Activated T-cell treated with anti-CD3 and anti-CD28 coated beads, Interleukin-2, amount 50 U/mL, for 48 hours (primary cell): ENCODE measurements at places on chromosomes 16 and 17.

DNA sequence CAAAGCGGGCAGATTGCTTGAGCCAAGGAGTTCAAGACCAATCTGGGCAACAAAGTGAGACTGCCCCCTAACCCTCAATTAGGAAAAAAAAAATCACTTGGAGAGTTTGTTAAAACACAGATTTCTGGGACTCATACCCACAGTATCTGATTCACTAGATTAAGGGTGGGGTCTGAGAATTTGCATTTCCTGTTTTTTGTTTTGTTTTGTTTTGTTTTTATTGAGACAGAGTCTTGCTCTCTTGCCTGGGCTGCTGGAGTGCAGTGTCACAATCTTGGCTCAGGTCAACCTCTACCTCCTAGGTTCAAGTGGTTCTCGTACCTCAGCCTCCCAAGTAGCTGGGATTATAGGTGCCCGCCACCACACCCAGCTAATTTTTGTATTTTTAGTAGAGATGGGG, 1.1 kb downstream of the HEATR9 start:
- no peak for DNase-seq

GRCh38 chr16:15947983-15948509, 1.4 kb upstream of the ABCC1 start:
- DNase-seq: no peak

DNA sequence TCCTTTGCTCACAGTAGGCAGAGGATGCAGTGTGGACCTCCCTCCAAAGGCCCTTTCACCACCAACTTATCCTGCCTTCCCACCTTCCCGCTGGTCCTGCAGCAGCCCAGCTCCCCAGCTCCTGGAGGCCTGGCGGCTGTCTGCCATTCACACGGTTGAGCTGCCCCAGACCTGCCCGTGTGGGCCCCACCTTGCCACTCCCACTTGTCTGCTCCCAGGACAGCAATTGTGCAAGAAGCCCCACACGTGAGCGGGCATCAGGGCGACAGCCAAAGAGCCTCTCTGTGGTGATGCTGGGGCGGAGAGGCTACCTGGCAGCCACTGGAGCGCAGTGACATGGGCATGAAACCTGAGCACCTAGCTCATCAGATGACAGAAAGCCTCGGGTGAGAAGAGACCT, 248.6 kb upstream of the MAF start:
- DNase-seq: no peak

DNA sequence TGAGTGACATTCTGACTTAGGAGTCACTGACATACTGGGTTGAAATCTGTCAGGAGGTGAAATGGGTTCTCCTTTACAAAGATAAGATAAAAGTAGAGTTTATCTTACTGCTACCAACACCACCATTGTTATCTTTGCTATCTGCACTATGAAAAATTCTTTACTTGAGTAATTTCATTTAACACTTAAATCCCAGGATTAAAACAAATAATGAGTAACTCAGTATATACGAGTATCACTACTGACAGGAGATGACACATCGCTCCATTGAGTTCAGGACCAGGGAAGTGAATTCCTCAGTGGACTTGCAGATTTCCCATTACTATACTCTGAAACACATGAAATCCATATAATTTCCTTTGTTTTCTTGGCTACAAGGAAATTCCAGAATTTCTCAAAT, 242.1 kb upstream of the NLRP1 start:
- no peak for DNase-seq

DNA sequence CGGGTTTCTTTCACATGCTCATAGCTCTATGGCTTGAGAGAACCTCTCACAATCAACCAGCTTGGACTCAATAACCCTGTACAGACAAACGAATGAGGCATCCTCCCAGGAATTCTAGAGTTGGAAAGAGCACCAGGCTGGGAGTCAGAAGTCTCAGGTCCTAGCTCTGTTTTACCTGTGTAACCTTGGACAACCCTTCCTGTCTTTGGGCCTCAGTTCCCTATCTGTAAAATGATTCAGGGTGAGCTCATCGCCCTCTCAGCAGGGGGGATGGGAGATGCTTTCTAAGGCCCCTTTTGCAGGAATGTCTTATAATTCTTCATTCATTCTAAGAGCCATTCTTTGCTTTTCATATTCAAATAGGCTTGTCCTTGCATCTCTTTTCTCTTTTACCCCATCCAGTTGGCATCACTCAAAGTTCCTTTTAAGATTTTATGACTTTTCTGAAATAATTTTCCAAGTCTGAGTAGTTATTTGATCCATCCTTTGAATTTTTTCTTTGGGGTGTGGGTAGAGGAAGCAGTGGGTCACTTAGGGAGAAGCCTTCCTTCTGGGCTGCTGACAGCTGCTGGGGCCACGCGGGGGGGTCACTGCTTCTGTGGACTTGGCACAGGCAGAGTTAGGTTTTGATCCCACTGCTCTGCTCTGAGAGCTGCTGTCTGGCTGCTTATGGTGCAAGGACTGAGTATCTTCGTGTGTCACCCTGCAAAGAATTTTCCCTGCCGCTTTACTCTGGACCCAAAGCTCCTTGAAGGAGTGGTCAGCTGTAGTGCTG, 102.7 kb downstream of the UTP18 start:
- DNase-seq: no peak

GRCh38 chr17:47741793-47742145, 8.7 kb downstream of the TBX21 start:
- DNase-seq: no peak

DNA sequence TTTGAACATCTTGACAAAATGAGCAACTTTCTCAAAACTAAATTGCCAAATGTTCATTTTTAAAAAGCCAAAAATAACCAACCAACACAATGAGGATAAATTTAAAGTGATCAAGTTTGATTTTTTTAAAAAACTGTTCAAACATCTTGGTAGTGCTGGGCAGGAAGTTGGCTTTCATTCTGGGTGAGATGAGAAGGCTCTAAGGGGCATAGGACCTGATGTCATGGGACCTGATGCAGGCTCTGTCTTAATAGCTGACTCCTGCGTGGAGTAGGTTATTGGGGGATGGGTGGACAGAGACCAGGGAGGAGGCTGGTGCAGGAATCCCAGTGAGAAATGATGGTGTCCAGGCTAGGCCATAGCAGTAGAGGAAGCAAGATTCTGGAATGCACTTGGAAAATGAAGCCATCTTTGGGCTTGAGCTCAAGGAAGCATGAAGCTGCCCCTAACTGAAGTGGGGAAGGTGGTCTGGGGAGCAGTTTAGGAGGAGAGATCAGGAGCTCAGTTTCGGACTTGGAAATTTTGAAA, 20.4 kb downstream of the NLRC5 start:
- no peak for DNase-seq

GRCh38 chr17:4232168-4232813, 31.5 kb downstream of the ANKFY1 start:
- no peak for DNase-seq

- DNase-seq: no peak
These were observed 232.3 kb upstream of the PMFBP1 start for GRCh38 chr16:72404299-72404698.

GRCh38 chr17:29722411-29723198, 99.9 kb upstream of the CORO6 start:
- no peak for DNase-seq

DNA sequence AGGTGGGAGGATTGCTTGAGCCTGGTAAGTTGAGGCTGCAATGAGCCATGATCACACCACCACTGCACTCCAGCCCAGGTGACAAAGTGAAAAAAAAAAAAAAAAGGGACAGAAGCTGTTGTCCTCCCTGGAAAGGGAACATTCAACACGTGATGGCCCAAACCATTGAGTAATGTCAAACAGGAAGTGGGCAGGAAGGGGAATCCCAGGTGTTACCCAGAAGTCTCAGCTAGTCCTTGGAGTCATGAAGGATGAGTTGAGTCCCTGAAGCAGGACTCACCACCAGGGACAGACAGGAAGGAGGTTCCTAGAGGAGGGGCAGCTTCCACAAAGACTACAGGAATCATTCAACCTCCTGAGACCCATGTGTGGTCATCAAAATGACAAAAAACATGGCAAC, 19.8 kb upstream of the CMIP start:
- no peak for DNase-seq

- no peak for DNase-seq
These were observed 1.6 kb downstream of the RANGRF start for GRCh38 chr17:8290043-8290442.

DNA sequence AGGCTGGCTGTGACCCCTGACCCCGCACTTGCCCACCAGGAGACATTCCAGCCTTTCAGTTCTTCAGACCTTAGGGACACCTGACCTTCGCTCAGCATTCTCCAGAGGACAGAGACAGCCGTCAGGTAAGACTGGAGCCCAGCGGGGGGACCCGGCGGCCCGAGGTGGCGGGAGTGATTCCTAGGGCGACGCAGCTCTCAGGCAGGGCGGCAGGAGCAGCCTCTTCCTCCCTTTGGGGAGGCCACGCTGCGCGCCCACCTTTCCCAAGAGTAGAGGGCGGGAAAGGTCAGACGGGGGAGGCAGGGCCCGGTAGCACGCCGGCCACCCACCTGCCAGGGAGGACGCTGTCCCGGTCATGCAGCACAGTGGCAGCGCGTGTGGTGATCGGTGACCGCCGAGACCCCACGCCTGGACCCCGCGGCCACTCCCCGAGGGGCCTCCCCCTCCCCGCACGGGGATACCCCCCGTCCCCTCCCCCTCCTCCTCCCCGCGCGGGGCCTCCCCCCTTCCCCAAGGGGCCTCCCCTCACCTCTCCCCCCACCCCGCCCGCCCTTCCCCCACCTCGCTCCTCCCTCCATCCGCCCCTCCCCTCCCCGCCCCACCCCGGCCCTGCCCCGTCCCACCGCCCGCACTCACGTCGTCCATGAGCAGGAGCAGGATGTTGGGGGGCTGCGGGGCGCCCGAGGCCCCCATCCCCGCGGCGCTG, 472 bp downstream of the GALNS start:
- peak; percentile 36 for DNase-seq

DNA sequence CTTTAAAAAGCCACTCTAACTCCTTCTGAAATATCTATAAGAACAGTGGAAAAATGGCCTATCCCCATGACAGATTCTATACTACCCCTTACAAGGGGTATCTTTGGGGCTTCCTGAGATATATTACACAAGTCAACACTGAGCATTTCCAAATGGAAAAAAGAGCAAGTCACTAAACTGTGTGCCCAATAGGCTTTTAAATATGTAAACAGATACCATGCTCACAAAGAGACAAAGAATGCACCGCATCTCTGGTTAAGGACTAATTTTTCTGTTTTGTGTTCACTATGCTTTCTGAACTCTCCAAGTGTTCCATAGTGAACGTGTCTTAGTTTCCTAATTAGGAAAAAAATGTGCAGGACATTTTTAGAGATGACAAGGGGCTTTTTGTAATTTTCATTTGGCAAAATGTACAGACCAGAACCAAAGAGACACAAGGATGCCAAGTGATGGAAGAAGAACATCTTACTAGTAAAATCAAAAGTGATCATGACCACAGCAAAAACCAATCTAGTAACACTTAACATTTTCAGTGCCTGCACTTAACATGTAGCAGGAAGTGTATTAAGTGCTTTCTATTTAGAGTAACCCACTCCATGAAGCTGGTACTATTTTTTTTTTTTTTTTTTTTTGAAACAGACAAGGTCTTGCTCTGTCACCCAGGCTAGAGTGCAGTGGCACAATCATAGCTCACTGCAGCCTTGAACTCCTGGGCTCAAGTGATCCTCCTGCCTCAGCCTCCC, 21.5 kb downstream of the MYH11 start:
- no peak for DNase-seq

DNA sequence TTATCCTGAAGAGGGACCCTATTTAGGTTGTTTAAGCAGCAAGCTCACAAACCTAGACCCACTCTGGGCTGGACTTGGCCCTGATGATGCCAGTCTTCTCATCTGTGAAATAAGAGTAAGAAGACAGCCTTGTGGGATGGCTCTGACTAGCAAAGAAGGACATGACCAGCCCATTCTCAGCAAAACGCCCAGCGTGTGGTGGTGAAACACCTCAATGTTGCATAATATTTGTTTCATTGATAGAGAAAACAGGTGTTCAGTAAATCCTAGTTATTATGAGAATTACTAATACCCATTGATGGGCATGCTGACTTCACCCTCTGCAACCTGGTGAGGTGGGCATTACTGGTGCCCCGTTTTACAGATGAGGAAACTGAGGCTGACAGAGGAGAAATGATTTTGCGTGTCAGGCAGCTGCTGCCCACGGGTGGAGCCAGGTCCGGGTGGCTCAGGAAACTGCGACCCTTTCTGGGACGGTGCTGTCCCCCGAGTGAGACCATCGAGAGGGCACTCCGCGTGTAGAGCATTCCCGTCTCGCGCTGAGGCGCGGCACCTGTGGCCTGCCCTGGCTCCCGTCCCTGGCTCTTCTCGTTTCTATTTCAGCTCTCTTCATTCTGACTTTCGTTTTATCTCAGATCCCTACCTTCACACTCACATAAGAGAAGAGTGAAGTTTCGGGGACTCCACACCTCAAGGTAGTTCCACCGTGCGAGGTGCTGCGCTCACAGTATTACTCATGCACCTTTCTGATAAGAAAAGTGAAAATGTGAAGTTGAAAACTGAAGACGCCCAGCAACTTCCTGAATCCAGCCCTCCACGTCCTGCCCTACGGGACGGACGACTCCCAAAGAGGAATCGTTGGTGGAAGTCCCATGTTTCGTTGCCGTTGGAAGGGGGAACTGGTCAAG, 48.5 kb downstream of the IRF8 start:
- peak; percentile 72 for DNase-seq

- DNase-seq: no peak
These were observed 1173.5 kb upstream of the GOT2 start for GRCh38 chr16:59907611-59908010.

DNA sequence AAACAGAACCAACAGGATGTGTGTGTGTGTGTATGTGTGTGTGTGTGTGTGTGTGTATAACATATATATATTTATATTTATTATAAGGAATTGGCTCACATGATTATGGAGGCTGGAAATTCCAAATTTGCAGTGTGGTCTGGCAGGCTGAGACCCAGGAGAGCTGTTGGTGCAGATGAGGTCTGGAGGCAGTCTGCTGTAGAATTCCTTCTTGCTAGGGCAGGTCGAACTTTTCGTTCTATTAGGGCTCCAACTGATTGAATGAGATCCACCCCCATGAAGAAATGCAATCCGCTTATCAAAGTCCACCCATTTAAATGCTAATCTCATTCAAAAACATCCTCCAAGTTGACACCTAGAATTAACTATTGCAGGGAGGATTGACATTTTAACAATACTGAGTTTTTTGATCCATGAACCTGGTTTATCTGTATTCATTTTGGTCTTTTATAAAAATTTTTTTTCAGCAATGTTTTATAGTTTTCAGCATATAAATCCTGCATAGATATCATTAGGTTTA, 85.0 kb downstream of the CYLD start:
- no peak for DNase-seq

- no peak for DNase-seq
These were observed 34.0 kb upstream of the SLC6A2 start for GRCh38 chr16:55621771-55622170.
